ENCODE measurements at places on chromosomes 16 and 17.

- no peak for DNase-seq
Observed at GRCh38 chr16:14109077-14109775, 38.1 kb downstream of the MRTFB start.

- DNase-seq = no peak
Observed at GRCh38 chr17:14777291-14777690, 476.4 kb downstream of the HS3ST3B1 start.

DNA sequence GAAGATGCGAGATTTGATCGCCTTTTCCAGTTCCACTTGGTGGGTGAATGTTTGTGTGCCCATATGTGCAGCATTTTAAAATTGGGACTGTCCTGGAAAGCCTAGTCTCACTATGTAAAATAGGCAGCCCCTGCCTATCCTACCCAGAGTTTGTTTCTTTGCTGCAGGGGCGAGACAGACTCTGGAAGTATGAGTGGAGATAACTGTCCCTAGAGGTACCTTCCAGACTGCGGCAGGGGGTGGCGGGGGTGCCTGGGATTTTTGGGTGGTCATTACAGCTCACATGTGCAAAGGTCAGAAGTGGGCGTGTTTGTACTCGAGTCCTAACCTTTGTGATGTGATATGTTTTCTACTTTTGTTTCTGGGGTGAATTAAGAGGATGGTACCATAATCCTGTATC is 36.6 kb downstream of the MPRIP start:
- no peak for DNase-seq

GRCh38 chr17:67982686-67983382 is 13.4 kb downstream of the C17orf58 start:
- no peak for DNase-seq

GRCh38 chr17:7897773-7898172 is 9.2 kb downstream of the CHD3 start:
- DNase-seq = no peak

DNA sequence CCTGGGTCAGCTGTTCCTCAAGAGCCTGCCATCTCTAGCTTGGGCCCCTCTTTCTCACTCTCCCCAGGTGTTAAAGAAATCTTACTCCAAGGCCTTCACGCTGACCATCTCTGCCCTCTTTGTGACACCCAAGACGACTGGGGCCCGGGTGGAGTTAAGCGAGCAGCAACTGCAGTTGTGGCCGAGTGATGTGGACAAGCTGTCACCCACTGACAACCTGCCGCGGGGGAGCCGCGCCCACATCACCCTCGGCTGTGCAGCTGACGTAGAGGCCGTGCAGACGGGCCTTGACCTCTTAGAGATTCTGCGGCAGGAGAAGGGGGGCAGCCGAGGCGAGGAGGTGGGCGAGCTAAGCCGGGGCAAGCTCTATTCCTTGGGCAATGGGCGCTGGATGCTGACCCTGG is 6.8 kb downstream of the CNP start:
- no peak for DNase-seq

- DNase-seq = no peak
Observed at GRCh38 chr17:37147301-37147812, 198.6 kb downstream of the AATF start.

DNA sequence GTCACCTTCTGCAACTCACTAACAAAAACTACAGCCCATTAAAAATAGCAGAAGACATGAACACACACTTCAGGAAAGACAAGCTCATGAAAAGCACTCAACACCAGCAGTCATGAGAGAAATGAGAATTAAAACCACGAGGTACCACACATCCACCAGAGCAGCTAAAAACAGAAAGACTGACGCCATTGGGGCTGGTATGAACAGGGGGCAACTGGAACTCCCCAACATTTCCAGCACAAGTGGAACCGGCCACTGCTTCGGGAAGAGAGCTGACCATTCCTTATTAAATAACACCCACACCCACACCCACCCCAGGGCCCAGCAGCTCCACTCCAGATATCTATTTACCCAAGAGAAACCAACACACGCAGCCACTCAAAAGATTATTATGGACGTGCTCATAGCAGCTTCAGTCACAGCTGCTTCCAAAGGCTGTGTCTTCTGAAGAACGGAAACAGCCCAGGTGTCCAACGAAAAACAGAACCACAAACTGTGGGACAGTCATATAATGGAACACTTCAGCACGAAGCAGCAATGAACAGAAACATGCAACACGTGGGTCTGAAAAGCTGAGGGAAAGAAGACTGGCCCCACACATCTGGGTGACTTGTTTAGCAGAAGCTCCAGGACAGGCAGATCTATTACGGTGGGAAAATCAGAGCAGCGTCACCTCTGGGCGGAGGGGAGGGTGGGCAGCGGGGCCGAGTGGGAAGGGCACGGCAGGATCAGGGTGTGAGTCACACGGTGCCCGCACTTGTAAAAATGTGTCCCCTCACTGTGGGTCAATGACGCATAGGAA is 41.1 kb downstream of the KLHDC4 start:
- peak; percentile 13 for DNase-seq

- DNase-seq = no peak
Observed at GRCh38 chr16:54938212-54939028, 7.8 kb downstream of the IRX5 start.

GRCh38 chr16:11349599-11350276 is 4.5 kb downstream of the RMI2 start:
- no peak for DNase-seq

- DNase-seq = no peak
Observed at GRCh38 chr16:4556112-4556511, at the start of gene C16orf96. Gene C16orf96, plus strand, starts transcription at chr16:4556340. Its CDS starts 150 bp downstream, at chr16:4556490.

DNA sequence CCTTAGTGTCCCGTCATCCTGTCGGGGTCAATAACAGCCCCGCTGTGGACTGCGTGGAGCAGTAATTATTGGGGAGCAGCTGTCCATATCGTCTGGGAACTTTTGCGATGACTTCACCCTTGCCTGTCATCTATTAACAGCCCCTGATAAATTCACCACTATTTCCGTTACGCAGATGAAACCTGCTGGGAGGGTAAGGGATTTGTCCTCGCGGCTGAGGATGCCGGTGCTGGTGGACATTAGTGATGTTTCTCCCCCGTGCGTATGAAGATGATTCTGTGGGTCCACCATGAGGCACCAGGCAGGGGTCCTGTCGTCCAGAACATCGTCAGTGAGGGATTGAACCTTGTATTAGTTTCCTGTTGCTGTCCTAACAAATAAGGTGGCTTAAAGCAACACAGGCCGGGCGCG is 1.0 kb downstream of the FLYWCH2 start:
- no peak for DNase-seq

DNA sequence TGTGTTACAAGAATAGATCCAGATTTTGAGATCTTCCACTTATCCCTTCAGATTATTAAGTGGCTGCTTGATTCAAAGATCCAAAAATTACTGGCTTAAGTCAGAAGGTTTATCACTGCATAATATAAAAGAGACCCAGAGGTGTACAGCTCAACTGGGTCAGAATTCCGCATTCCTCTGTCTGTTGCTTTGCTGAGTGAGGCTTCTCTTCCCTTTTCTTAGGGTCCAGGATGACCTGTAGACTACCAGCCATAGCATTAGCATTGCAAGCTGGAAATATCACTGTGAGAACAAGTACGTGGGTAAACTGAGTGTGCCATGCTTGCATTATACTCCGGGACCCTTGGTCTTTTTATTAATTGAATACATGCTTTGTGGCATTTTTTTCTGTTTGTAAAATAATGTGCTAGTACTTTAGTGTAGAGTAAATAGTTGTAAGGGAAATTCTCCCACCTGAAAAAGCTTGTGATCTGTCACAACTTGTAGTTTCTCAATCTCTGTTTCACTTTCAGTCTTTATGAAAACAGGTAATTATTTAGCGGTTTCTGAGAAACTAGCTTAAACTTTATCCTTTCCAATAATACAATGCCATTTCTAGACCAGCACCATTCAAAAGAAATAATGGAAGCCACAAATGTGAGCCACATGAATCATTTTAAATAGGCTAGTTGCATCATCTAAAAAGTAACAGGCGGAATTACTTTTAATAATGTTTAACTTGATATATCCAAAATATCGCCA is 61.6 kb downstream of the TNRC6C start:
- DNase-seq = no peak

GRCh38 chr16:73080931-73081330 is 33.0 kb upstream of the ZFHX3 start:
- DNase-seq = no peak

DNA sequence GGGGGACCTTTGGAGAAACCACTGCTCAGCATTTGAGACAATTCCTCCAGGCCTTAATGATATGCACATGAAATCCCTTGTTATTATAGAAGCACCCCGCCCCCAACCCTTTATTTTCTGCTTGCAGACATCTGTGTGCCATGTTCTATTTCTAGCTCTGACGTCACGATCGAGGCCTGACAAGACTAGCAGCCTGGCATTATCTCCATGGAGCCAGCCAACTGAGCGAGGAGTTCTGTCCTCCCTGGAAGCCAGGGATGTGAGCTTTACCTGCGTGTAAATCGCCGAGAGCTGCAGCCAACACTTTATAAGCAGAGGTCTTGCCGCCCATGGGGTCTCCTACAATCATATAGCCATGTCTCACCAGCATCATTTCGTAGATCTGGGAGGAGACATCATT is 116.9 kb downstream of the DNAH3 start:
- DNase-seq = no peak

DNA sequence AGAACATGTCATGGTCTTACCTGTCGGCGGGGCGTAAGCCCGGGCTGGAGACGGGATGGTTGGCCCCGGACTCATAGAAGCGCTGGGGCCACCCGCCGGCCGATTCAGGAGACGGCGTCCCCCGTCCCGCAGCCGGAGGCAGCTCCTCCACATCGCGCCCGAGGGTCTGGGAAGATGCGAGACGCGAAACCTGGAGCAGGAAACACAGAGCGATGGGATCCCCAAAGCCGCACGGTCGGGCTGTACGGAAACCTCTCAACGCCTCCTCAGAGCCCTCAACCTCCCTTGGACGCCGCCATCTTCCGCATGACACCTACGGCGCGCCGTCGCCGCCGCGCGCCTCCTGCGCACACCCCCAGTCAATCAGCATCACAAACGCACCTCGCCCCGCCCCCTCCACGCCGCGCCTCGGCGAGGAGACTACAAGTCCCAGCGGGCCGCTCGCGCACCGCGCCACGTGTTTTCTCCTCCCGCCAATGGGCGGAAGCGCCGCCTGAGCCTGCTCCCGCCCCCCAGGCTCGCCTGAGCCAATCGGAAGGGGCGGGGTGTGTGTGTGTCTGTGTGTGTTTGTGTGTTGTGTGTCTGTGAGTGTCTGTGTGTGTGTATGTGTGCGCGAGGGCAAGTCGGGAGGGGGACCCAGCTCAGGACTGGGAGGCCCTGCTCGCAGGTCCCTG is at the start of the genes ATPAF2 and GID4:
Gene ATPAF2 (minus strand): TSS at position 308 of the 674 bp plus-strand sequence. CDS start 155 bp downstream, at position 153.
Gene GID4 (plus strand): TSS at position 548 of the 674 bp plus-strand sequence. CDS start 57 bp downstream, at position 605.
- DNase-seq = peak; percentile 88

DNA sequence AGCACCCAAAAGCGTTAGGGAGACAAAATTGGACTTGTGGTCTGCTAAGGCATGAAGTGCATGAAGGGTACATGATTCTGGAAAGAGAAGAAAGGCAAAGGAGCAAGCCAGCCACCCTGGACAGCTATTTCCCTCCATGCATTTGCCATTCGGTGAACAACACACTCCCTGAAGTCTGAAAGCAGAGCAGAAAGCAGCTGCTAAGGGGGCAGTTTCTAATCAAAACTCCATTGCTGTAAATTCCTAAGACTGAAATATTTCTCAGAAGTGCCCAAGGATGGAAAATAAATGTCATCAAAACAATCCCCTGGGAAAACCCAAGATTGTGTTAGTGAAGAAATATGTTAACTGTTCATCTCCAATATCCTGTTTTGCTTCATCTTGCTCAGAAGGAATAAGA is 44.3 kb downstream of the PMP22 start:
- DNase-seq = no peak

GRCh38 chr16:4826980-4827379 is 20.1 kb downstream of the GLYR1 start:
- DNase-seq = no peak

GRCh38 chr17:67021743-67022450 is 22.5 kb upstream of the CACNG1 start:
- no peak for DNase-seq

DNA sequence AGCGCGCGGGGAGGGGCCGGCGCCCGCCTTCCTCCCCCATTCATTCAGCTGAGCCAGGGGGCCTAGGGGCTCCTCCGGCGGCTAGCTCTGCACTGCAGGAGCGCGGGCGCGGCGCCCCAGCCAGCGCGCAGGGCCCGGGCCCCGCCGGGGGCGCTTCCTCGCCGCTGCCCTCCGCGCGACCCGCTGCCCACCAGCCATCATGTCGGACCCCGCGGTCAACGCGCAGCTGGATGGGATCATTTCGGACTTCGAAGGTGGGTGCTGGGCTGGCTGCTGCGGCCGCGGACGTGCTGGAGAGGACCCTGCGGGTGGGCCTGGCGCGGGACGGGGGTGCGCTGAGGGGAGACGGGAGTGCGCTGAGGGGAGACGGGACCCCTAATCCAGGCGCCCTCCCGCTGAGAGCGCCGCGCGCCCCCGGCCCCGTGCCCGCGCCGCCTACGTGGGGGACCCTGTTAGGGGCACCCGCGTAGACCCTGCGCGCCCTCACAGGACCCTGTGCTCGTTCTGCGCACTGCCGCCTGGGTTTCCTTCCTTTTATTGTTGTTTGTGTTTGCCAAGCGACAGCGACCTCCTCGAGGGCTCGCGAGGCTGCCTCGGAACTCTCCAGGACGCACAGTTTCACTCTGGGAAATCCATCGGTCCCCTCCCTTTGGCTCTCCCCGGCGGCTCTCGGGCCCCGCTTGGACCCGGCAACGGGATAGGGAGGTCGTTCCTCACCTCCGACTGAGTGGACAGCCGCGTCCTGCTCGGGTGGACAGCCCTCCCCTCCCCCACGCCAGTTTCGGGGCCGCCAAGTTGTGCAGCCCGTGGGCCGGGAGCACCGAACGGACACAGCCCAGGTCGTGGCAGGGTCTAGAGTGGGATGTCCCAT is 232.8 kb downstream of the SEC14L1 start:
- no peak for DNase-seq

- DNase-seq = peak; percentile 45
Observed at GRCh38 chr16:56120447-56121155, 70.7 kb upstream of the GNAO1 start.

GRCh38 chr17:77184474-77184873 is 43.7 kb downstream of the SEC14L1 start:
- no peak for DNase-seq

DNA sequence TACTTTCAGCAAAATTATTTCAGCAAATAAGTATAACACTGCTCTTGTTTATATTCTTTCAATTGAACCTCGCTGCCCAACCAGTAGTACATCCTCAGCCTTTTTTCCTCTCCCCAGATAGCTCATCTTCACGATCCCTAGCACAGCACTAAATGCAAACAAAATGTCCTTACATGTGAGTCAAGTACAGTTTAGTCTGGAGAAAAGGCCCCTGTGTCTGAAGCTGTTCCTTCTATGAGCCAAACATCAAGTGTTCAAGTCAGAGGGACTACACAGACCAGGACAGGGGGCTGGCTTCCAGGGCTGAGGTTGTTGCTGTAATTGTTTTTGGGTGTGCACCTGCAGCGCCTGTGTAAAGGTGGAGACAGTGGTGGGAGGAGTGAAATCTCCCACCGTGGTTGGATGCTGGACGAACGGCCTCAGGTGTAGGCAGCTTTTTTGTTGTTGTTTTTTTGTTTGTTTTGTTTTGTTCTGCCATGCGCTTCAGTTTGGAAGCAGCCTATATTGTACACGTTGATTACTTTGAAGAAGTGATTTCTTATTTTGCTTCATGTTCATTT is 147.1 kb downstream of the PRKCA start:
- DNase-seq = no peak

GRCh38 chr16:47979616-47980182 is 176.1 kb downstream of the ABCC12 start:
- no peak for DNase-seq
